ENCODE measurements at places on chromosomes 6 and 20.

DNA sequence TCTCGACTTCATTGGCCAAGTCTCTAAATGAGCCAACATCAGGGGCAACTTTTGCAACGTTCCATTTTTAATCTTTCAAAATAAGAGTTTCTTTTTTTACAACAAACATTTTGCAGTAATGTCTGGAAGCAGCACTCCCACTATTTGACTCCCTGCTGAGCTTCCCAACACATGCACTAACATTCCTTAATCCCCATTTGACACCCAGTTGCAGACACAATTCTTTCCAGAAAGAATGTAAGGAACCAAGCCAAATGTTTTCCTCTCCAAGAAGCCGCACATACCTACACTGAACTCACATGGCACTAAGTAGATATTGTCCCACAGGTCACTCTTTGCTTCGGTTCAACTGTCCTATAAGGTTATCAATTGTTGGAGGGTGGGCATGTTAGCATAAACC lies 165.6 kb downstream of the GRM1 start:
- DNase-seq, result no peak

GRCh38 chr6:36442103-36442670 lies 467 bp downstream of the PXT1 start:
- DNase-seq, result no peak

- DNase-seq, result no peak
Measured at GRCh38 chr6:111266276-111266675, 179.0 kb downstream of the SLC16A10 start.

DNA sequence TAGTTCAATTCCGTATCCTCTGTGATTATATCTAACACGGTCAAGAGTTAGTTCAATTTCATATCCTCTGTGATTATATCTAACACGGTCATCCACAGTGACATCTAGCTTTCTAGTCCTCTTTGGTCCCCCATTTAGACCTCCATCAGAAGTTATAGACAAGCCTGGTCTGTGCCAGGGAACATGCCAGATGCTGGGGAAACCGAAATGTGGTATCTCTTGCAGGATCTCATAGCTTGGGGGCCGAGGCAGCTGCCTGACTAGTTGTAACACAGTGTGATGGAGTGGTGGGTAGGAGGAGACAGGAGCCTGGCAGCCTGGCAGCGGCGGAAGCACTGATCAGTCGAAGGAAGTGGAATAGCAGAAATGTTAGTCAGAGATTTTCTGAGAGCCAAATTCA lies 13.8 kb upstream of the SMOC2 start:
- no peak for DNase-seq

- DNase-seq, result no peak
Measured at GRCh38 chr6:140319209-140319608, 944.8 kb upstream of the CITED2 start.

Measured in NCI-H2029 treated with DMSO at 0.1 percent for 48 hours (cell line).